ENCODE measurements at places on chromosomes 2 and 18.

DNA sequence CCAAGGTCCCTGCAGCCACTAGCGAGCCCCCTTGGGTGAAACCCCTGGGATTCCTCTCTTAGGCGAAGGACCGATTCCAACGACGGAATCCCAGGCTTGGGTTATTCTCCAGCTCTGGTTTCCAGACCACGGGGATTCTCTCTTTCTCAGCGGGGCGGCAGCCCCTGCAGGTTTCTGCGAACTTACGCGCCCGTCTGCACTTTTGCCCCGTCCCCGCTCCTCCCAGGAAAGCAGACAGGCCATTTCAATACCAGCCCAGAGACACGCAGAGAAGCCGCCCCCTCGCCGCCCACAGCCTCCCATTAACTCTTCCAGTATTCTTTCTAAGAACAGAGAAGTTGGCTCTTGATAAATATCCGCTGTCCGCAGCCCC lies 1.2 kb downstream of the CBLN2 start:
- DNase-seq, result peak; percentile 38

DNA sequence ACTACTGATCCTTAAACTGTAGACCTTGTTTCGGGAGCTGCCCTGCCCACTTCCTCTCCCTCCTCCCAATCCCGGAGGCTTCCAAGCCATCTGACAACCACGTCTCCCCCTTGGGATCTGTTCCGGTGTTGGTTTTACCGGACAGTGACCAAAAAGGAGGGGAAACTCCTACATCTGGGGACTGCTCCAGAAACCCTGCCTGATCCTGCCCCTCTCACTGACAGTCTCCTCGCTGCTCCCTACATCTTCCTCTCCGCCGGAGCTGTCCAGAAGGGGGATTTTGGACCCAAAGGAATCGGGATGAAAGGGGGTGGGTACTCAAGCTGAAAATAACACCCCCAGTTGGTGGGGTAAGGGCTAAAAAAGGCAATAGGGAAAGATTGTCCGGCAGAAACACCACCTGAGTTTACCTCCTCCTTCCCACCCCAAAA lies 1.5 kb downstream of the INO80D start:
- peak; percentile 44 for DNase-seq

- no peak for DNase-seq
These were observed 15.1 kb upstream of the NT5C1B start for GRCh38 chr2:18604531-18604885.

GRCh38 chr2:207054521-207054920 lies 111.2 kb downstream of the KLF7 start:
- no peak for DNase-seq

GRCh38 chr2:143720095-143720664 lies 591.0 kb downstream of the ARHGAP15 start:
- DNase-seq, result no peak

DNA sequence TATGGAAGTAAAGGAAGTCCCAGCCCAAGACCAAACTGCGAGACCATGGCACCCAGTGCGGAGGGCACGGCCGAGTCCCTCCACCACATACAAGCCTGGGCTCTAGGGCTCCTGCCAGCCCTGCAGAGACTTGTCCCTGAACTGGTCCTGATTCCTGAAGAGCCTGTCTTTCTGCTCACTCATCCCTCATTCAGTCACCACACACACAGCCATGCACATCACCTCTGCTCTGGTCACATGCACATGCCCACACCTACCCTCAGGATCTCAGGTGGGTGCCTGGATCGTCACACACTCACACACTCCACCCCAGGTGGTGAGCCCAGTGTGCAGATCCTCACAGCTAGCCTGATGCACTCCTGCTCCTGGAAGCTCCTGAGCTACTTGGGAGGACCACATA lies 71.4 kb upstream of the LAPTM4A start:
- no peak for DNase-seq

- DNase-seq, result no peak
These were observed 256.3 kb upstream of the PKDCC start for GRCh38 chr2:41791523-41791922.

DNA sequence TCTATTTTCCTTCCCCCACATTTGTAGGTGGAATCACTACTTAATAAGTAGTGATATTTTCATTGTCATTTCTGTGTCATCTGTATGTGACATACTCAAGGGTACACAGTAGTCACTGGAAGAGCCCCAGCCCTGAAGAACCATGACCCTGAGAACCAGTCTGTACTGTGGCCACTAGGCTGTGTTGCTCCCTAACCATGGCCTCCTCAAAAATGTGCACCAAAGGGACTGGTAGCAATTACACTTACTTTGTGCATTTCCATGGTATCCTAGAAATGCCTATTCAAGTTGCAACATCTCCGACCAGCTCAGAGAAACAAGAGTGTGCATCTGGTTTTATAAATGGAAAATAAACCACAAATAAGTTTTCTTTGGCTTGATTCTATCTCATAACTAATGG lies 155.1 kb downstream of the DOCK10 start:
- no peak for DNase-seq

DNA sequence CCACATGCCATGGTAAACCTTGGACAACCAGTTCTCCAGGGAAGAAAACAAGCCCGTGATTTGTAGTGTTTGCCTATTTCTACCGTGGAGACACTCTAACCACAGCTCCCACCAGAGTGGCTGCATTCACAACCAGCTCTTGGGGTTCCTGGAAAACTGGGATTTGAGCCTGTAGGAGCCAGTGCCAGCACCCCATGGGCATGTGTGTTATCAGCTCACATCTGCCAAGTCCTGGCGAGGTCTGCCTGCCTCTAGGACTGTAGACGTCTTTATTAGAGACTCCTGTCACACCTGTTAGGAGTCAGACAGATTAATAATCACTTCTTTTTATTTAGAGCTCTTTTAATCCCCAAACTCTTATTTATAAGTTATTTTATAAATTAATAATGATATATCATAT lies 41.0 kb downstream of the INPP5D start:
- DNase-seq, result no peak

- DNase-seq, result no peak
These were observed 38.1 kb upstream of the EML6 start for GRCh38 chr2:54685263-54685775.

- DNase-seq, result no peak
These were observed 279.8 kb upstream of the SLC14A2 start for GRCh38 chr18:45335282-45336043.

GRCh38 chr2:98913916-98914712 lies 21.9 kb downstream of the CRACDL start:
- DNase-seq, result peak; percentile 73

GRCh38 chr2:183759033-183759432 lies 634.8 kb downstream of the NUP35 start:
- DNase-seq, result no peak

- DNase-seq, result no peak
These were observed 992.3 kb upstream of the FANCL start for GRCh38 chr2:59233448-59233847.

DNA sequence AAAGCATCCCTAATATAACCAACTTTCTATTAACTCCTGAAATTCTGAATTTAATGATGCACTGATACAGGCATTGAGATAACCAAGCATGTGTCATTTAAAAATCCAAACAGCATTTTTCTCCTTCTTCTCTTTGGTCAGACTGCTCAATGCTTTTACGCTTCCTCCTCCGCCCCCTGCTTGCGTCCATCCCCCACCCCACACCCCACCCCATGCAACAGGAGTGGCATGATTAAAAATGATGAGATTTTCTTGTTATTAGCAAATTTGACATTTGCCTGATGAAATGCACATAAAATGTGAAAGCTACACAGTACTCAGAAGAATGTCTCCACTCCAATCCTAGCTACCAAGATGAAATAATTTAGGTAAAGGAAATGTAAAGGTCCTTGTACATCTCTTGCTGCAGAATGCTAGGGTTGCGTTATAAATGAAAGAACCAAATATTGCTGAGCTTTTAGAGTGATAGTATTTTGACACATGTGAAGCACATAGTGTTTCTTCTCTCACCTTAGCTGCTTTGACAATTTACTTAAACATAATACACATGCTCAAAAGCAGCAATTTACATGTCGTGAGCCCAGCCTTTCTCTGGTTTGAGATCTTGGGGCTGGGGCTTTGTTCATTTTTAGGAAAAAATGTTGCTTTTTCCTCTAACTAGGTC lies 263.8 kb downstream of the MEIS1 start:
- no peak for DNase-seq

DNA sequence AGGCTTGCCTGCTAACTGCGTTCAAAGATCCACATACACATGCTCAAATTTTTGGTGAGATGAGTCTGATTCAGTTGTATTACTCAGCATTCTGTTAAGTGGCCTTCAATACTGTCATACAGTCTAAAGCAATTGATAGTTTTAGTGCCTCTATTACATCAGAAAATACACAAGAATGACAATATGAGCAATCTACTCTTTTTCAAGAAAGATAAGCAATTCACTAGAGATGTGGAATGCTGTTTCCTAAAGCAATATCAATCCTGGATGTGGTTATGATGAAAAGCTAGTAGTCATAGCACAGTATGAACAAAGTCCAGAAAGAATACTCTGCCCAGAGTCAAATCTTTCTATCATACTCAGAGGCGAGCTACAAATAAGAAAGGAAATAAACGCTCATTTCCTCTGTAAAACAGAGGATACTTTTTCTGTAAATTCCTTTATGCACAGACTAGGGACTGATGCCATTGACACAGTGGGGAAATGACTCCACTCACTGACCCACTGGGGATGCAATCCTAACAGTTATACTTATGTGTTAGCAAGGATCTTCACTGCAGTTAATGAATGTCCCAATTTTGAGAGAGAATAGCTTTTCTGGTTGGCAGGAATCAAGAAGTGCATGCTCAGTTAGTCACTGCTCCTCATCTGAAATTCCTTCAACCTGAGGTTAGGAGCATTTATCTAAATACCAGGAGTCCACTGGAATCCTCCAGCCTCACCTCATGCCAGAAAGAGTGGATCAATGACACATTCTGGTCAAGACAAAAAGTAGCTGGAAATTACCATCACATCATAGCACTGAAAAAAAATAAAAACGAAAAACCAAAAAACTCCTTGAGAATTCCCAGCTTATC lies 83.3 kb downstream of the PDE11A start:
- DNase-seq, result no peak

DNA sequence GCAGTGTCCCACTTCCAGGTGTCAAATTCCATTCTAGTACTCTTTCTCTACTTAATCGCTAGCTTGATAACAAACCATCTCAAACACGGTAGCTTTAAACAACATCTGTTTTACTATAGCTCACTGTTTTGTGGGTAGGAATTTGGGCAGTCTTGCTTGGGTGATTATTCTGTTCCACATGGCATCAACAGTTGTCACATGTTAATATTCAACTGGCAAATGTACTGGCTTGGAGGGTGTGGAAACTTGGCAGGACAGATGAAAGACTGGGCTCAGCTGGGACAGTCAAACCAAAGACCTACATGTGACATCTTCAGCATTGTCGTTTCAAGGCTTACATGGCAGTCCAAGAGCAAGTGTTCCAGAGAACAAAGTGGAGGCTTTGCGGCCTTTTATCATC lies 241.8 kb downstream of the PTH2R start:
- no peak for DNase-seq

DNA sequence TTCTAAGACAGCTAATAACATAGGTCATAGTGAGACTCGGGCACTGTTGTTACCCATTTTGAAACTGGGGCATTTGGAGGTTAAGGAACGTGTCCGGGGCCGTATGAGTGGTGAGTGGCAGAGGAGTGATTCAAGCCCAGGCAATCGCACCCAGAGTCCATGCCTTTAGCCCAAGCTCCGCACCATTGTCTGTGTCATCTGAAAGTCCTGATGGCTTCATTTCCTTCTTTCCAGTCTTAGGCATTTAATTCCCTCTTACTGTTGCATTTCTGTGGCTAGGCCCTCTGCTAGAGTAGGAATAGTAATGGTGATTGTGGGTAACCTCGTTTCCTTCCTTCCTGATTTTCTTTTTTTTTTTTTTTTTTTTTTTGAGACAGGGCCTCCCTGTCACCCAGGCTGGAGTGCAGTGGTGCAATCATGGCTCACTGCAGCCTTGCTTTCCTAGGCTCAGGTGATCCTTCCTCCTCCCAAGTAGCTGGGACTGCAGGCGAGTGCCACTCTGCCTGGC lies 49.8 kb upstream of the ASB1 start:
- DNase-seq, result no peak

DNA sequence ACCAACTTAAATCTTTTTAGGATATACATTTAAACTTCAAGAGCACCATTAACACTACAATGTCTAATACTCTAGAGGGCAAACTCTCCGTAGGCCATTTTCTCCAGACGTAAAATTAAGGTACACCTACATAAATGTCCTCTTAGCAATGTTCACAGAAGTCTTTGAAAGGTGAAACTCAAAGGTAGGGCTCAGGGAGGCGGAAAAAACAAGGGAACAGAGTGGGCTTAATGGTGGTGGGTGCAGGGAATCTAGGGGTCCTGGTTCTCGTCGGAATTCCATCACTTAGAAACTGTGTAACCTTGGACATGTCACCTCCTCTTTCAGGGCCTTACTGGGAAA lies 668 bp downstream of the NFU1 start:
- DNase-seq, result peak; percentile 46

- no peak for DNase-seq
These were observed 49.5 kb upstream of the DTNA start for GRCh38 chr18:34660572-34660971.

GRCh38 chr18:22391407-22392345 lies 26.0 kb downstream of the CTAGE1 start:
- no peak for DNase-seq
